ENCODE measurements at places on chromosomes 13 and 19.

DNA sequence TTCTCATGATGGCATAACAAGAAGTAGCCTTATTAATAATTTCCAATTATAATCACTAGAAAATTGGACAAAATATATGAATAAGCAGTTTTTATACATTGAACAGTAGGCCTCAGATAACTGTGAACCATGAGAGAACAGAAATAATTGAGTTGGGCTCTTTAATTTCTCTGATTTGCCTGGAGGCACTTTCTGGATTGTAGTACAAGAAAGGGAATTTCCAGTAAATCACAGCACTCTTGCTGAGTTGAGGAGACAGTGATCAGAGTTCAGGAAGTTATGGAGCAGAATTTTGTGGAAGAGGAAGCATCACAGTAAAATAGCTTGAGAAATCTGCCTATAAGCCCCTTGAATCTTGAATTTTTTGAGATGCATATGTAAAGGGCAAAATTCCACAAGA lies 216.2 kb downstream of the MAB21L1 start:
- no peak for DNase-seq

DNA sequence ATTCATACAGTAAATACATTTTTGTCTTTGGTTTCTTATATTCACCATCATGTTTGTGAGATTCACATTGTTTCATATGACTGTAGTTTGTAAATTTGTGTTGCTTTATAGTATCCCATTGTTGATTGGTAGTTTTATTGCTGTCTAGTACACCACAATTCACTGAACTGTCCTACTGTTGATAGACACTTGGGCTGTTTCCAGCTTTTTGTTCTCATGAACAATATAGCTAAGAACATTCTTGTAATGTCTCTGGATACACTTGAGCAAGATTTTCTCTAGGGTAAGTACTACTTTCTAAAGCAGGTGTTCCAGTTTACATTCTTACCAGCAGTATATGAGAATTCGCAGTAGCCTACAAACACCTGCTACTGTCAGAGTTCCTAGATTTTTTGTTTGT lies 37.8 kb downstream of the SKA3 start:
- DNase-seq = no peak

GRCh38 chr13:80382576-80382975 lies 41.6 kb upstream of the SPRY2 start:
- no peak for DNase-seq

GRCh38 chr13:113207890-113208420 lies 514 bp downstream of the PCID2 start:
- DNase-seq = no peak

DNA sequence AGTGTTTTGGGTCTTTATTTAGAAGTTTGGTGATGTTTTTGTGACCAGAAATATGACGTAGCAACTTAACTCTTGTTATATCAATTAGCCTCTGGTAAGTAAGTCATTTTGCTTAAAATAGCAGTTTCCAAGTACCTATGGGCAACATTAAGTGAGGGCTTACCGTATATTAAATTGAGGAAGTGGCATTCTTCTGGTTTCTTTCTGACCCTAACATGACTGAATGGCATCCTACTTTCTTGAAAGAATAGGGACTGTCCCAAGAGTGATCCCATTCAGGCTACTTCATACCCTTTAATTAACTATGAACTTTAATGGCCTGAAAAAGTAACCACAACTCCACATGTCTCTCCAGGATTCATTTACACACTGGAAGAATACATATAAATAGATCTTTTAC lies 106.6 kb downstream of the MZT1 start:
- no peak for DNase-seq

DNA sequence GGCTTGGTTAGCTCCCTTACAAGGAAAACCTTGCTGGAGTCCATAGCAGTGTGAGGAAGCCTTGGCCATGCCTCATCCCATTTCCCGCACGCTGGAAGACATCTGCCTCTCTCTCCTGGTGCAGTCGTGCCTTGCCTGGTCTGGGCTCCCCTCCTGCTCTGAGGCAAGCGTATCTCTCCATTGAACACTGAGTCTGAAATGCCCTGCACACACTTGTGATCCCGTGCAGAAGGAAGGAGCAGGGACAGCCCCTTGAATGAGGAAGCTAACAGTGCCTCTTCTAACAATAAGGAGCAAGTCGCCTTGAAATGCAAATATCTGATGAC lies 407 bp upstream of the ZNF440 start:
- no peak for DNase-seq

DNA sequence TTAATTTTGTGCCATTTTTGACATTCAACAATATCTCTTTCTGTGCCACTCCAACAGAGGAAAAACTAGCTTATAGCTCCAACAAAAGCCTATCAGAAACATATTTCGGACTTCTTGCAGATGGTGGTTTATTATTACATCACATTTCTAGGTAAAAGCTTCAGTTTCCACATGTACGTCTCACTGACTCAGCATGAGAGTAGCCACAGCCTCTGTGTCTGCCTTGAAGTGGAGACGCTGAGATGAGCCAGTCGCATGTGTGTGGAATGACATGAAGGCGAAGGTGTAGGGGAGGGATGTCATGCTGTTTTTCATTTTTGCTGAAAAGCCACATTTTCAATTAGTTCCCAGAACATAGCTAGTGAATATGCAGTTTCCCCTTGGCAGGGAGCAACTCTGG lies 598.6 kb downstream of the EFNB2 start:
- DNase-seq = no peak

- DNase-seq = no peak
Measured at GRCh38 chr19:38597075-38597474, 20.7 kb downstream of the MAP4K1 start.

GRCh38 chr13:18921063-18921462 lies 260.6 kb downstream of the TUBA3C start:
- no peak for DNase-seq

- no peak for DNase-seq
Measured at GRCh38 chr13:91464336-91464735, 65.9 kb downstream of the GPC5 start.

- DNase-seq = no peak
Measured at GRCh38 chr19:10352764-10353671, 13.6 kb upstream of the ICAM3 start.

DNA sequence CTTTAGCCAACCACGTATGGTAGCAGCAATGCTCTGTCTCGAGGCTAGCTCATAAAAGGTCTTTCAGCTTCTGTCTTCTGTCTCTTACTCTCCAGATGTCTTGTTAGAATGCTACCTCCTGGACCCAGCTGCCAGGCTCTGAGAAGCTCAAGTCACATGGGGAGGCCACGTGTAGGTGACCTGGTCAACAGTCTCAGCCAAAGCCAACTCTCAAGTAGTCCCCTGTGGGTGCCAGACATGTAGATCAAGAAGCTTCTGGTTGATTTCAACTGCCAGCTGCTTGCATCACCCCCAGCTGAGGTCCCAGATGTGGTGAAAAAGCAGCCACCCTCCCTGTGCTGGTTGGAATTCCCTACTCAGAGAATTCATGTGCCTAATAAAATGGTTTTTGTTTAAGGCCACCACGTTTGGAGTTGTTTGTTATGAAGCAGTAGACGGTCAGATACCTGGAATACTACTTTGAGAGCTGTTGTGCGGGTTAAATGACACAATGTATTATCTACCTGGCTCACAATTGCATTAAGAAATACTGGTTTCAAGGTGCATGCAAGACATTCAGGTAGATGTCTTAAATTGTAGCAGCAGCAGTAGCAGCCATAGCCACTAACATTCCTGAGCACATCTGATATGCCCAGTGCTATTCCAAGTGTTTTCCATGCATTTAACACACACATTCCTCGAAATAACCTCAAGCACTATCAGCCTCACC lies 131.0 kb upstream of the RFC3 start:
- no peak for DNase-seq

DNA sequence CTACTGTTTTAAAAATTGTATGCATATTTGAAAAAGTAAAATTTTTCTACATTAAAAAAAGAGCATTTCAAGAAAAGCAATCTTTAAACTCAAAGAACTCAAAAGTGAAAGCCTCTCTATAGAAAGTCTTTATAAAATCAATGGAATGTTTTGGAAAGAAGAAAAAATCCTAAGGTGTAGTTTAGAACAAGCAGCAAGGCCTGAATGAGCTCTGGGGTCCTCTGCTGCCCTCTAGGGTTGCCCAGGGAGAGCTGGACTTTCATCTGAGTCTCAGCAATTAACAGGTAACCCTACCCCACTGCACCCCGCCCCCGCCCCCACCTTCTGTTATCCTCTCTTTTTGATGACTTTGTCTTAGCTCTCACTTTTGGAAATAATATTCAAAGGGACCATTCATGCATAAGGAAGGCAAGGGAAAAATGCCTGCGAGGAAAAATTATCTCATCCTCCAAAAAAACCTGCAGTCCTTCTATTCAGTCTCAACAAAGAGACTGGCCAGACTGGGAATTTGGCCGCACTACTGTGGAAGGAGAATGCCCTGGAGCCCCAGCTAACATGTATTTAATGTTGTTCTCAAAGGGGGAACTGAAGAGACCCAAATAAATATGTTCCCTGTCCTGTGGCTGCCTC lies 24.1 kb downstream of the SLC25A30 start:
- DNase-seq = peak; percentile 67

DNA sequence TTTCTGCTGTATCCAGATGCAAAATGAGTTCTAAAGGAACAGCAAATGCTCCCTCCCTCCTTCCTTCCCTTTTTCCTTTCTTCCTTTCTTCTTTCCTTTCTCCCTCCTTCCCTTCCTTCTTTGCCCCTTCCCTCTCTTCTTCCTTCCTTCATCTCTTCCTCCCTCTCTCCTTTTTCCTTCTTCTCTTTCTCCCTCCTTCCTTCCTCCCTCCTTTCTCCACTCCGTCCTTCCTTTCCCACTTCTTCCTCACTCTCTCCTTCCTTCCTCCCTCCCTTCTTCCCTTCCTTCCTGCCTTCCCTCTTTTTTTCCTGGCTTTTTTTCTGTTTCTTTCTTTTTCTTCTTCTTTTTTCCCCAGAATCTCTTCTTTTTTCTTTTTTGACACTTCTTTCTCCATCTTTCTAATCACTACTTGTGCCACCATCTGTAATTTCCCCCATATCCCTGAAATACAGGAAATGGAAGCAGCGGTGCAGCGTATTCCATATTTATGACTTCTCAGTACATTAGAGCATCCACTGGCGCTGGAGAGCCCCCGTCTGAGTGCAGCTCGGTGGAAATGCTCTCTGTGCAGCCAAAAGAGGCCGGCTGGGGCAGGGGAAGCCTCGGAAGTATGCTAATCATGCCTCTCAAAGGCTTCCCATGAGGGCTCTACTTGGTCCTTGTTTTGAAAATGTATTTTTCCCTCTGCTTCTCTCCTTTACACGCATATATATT lies 275.6 kb downstream of the TSHZ3 start:
- DNase-seq = no peak

DNA sequence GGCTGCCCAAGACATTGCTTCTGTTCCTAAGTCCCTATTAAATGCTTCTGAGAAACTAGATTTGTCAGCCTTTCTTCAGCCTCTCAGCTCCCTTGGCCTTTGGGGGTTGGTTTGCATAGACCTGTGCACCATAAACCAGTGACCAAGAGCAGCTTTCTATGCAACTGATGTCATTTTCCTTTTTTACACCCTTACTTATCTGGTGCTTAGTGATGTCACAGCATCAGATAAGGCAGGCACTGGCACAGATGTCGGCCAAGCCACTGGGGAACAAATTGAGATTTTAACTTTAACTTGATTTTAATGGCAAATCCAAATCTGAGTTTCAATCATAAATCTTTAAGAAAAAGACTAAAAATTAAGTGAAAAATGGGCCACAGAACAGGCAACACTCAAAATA lies 59.8 kb downstream of the RUBCNL start:
- DNase-seq = no peak

DNA sequence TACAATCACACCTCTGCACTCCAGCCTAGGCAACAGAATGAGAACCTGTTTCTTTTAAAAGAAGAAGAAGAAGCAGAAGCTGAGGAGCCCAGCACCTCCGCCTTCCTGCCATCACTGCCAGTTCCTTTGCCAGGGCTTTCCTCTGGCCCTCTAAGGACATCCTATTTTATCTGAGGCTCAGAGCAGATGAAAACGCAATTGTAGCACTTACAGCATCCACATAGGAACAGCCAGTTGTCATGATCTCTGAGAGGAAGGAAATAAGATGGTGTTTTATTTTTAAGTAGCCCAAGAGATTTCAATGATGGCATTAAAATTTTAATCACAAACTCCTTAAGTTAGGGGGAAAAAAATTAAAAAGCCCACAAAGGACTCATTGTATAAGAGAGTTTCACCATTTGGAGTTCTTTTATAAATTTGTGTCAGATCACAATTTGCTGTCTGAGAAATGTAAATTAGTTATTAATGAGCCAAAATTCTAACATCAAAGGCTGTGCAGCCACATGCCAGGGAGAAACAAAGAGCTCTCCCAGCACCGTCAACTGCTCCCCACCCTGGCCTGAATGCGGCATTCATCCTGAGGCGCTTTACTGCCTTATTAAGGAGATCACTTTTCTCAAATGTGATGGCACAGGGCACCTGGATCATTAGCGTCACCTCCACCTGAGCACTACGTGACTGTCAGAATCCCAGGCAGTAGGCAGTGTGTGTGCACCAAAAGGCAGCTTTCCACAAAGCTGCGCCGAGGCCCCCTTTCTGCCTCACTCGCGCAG lies 393.0 kb downstream of the FOXO1 start:
- no peak for DNase-seq

DNA sequence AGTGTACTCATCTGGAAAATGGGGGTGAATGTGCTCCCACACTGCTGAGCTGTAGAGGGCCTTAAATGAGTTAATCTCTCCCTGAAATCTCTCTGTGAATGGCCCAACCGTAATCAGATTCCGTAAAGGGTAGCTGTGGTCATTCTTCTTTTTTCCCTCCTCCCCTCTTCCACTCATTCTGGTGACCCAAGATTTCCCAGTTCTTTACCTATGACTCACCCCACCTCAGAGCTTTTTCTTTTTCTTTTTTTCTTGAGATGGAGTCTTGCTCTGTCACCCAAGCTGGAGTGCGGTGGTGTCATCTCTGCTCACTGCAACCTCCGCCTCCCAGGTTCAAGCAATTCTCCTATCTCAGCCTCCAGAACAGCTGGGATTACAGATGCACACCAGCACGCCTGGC lies 33.3 kb upstream of the MUC16 start:
- DNase-seq = no peak

Measured in 8988T (cell line).